ENCODE measurements at places on chromosomes 1 and 21.

DNA sequence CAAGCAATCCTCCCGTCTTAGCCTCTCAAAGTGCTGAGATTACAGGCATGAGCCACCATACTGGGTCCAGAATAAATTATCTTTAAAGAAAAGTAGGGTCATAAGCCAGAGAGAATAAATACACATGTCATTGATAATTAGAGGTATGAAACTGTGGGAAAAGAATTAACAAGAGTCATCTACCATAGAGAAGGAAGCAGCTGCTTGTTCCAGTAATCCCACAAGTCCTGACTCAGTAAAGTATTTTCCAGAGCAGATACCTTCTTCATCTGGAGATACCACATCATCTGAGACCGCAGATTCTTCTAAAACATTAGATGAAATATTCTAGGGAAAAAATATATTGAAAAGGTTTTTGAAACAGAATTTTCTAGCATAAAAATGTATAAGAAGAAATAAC, 55.7 kb downstream of the USP1 start:
- DNase-seq: no peak

- DNase-seq: no peak
Measured at GRCh38 chr1:185694081-185694480, 40.1 kb upstream of the HMCN1 start.

- no peak for DNase-seq
Measured at GRCh38 chr21:46152927-46153246, 2.5 kb downstream of the FTCD start.

DNA sequence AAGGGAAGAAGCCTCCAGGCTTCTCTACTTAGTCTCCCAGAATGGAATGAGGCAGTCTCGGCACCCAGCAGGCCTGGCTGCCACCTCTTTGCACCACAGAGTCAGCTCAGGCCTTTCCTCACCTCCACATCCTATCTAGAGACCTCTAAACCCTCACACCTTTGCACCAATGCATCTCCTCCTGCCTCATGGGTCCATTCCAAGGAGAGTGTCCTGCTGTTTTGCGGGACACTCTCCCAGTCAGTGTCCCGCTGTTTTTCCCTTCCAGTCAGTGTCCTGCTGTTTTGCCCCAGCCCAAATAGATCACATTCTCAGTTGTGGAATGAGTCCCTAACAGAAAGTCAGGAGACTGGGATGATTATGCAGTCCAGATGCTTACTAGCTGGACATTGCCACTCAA, 185.6 kb upstream of the CAMK1G start:
- DNase-seq: no peak

DNA sequence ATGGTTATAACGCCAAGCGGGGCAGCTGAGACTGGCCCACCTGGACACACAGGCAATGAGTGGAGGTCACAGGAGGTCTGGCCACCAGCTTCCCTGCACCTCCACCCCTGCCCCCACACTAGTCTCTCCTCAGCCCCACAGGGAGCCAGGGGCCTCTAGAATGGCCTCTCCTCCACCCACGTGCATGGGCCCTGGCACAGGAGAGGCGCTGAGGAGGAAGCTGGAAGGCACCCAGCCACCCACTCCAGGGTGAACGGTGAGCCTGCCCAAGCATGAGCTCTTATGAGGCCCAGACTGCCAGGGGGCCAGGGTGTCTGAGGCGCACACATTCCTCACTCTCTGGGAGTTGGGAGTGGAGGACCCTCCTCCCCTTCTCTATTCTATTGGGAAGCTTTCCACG, 22.2 kb downstream of the LRP8 start:
- DNase-seq: no peak

GRCh38 chr1:21687081-21687529, 17.9 kb upstream of the RAP1GAP start:
- DNase-seq: no peak

GRCh38 chr1:38917337-38917736, 24.3 kb downstream of the RHBDL2 start:
- DNase-seq: no peak

- DNase-seq: no peak
Measured at GRCh38 chr1:157162345-157162744, 24.1 kb upstream of the ETV3 start.
